ENCODE measurements at places on chromosomes 16 and 17. TPM values are rescaled to one million over a fixed set of nuclear protein-coding genes. Genes with fewer than 3 reads are reported as not detected.

Gene HSBP1
- polyA plus RNA-seq = 208 TPM

Gene CASKIN1
- polyA plus RNA-seq = 17.2 TPM

Gene HOXB4
- polyA plus RNA-seq = 30.3 TPM

Gene KREMEN2
- 1.1 TPM for polyA plus RNA-seq

Gene IGSF6
- 1.3 TPM for polyA plus RNA-seq

Gene KRT26
- not detected for polyA plus RNA-seq

Gene HS3ST3A1
- 0.32 TPM for polyA plus RNA-seq

Gene TMEM238L
- not detected for polyA plus RNA-seq

Gene EFTUD2
- 95.8 TPM for polyA plus RNA-seq

Gene ST6GALNAC2
- 8.3 TPM for polyA plus RNA-seq

Gene ASPSCR1
- polyA plus RNA-seq = 43.0 TPM

Gene TBC1D3E
- polyA plus RNA-seq = not detected

Gene ARHGAP23
- polyA plus RNA-seq = 59.0 TPM

Gene NOXO1
- 4.6 TPM for polyA plus RNA-seq

Gene ABCA8
- 6.1 TPM for polyA plus RNA-seq

Gene SLC47A2
- not detected for polyA plus RNA-seq

Gene GRAP
- 2.7 TPM for polyA plus RNA-seq

Gene TBC1D3
- not detected for polyA plus RNA-seq

Gene SLC6A2
- polyA plus RNA-seq = not detected

Gene CCL11
- not detected for polyA plus RNA-seq

Gene WFIKKN2
- polyA plus RNA-seq = 0.70 TPM

Gene C17orf78
- not detected for polyA plus RNA-seq

Gene KRT35
- polyA plus RNA-seq = not detected

Gene KRTAP16-1
- polyA plus RNA-seq = not detected

Gene CORO1A
- polyA plus RNA-seq = 34.2 TPM

Gene TNFRSF17
- not detected for polyA plus RNA-seq

Gene TEKT1
- polyA plus RNA-seq = 0.29 TPM

Gene NOG
- 0.66 TPM for polyA plus RNA-seq
